ENCODE measurements at places on chromosomes 5 and 9.

DNA sequence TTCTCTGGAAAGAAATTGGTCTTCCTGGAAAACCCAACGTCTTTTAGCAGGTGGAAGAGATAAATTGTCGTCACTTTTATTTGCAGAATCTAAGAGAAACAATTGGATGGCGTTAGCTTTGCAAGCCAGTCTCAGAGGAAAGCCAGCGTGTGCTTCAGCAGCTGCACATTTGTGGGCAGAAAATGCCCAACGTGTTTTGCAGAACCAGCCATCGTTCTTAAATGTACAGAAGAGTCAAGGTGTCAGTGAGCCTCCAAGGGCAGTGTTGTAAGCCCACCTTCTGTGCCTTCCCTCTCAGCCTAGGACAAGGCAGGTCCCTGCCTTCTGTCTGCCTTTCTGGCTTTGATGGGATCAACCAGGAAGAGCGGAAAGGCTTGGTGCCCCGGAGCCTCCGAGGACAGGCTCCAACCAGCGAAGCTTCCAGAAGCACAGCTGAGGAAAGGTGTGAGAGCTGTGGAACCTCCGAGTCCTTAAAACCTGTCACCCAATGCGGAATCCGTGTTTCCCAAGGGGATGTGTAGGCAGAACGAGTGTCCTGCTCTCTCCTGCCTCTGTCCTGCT, 116.0 kb upstream of the IRX2 start:
- DNase-seq, result no peak

DNA sequence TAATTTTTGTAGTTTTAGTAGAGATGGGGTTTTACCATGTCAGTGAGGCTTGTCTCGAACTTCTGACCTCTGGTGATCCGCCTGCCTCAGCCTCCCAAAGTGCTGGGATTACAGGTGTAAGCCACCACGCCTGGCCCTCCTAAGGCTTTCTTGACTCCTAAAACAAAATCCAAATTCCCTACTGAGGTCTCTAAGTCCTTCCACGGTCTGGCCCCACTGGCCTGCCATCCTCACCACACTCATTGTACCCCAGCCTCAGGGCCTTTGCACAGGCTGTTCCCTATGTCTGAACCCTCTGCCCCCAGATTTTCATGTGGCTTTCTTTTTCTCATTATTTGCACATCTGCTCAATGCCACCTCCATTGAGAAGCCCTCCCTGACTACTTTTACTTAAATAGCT, 34.7 kb upstream of the MVB12B start:
- DNase-seq, result no peak

DNA sequence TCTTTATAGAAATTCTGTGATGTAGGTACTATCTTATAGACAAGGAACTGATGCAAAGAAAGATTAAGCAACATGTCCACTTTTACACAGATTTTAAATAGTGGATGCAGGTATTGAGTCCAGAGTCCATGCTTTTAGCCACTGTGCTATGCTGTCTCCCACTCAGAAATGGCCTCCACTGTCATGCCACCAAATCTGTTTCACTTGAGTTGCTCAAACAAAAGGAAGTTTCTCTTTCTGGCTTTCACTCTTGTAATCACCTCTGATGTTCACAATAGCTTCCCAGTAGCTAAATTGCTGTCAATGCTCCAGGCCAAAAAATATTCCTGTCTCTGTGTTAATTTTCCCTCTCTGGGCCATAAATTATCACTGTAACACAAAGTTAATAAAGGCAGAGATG, 77.0 kb upstream of the RASA1 start:
- DNase-seq, result no peak

GRCh38 chr9:95494416-95495371, 22.1 kb downstream of the PTCH1 start:
- peak; percentile 90 for DNase-seq

DNA sequence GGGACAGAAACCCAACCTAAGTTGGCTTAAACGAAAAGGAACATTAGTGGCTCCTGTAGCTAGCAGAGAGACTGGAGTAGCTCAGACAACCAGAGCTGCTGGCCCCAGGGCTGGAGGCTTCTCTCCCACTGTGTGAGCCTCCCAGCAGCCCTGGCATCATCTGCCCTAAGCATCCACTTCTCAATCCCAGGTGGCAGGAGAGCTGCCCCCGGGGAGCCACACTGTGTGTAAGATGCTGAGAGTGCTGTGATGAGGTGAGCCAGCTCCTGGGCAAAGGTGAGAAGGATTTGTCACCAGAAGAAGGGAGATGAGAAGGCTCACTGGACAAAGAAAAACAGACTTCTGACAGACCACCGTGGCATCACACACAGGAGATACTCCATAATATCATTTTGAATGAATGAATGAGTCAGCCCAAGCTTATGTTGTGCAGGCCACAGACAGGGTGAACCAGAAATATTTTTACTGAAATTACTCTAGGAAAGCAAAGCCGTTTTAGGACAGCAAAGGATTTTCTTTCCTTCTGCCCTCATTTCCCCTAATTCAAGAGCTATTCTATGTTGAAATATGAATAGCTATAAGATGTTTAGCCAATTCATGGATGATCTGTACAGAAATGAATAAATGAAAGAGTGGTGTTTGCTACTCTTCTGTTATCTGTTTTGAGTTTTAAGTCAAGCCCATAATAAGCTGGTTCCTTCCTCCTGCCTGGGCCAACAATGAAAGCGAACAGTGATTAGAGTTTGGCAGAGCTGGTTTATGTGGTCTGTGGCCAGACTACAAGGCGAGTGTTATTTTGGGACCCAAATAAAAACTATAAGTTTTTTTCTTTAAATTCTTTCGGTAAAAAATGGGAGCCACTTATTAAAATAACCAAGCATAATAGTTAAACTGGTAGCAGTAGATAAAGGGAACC, 57.4 kb upstream of the ECM2 start:
- no peak for DNase-seq

DNA sequence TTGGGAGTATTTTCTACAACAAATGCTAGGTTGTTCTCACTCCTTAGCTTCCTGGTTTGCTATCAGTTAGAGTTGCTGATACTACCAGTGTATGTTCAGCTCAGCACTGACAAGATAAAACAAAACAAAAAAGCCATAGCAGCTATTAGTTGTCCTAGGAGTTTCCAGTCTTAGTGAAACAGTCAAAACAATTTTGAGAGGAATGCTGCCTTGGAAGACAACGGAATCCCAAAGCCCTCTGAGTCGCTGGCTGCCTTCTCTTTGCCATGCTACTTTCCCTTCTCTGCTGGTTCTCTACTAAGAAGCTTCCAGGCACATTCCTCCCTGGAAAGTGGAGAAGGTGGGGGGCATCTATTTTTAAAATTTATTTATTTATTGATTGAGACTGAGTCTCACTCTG, 5.4 kb upstream of the CREBRF start:
- no peak for DNase-seq

- DNase-seq, result no peak
Observed at GRCh38 chr5:174409070-174409469, 315.3 kb upstream of the MSX2 start.

DNA sequence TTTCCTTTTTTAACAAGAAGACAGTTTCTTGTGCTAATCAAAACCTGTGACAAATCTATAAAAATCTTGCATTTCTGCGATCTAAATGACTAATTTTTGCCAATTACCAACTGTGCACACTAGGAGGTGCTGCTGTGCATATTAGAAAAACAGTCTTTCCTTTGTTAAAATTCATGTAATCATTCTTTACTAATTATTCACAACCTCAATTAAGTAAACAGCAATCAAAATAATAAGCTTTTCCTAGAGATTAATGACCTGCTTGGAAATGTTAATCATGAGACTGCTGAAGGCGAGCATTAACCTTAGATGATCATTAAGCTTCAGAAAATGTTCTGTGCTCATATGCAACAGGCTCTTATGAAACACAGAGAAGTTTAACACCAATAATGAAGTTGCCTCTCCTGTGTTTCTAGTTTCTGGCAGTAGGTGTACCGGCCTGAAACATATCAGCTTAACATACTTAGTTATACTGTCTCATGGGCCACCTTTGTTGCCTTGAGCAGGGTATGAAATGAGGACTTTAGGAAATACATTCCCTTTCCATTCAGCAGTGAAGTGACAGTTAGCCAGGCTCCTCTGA, 17.7 kb downstream of the RFESD start:
- peak; percentile 48 for DNase-seq

DNA sequence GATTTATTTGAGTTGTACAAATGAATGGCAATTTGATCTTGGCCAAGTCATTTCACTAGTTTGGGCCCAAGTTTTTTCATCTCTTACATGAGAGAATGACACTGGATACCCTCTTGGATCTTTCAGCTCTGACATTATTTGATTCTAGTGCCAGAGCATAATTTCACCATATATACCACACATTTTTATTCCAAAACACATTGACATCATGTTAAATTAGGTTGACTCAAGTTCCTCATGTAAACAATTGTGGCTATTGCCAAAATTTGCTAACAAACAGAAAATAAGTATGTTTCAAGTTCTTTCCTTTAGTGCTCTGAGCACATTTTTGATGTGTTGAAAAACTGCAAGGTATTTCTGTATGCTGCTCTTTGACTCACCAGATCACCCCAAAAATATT, 375.8 kb downstream of the ZNF608 start:
- no peak for DNase-seq

GRCh38 chr9:134641173-134641989, at the start of gene COL5A1:
Gene COL5A1 (plus strand): TSS chr9:134641803. CDS start chr9:134642188, 385 bp downstream.
- DNase-seq, result peak; percentile 27

DNA sequence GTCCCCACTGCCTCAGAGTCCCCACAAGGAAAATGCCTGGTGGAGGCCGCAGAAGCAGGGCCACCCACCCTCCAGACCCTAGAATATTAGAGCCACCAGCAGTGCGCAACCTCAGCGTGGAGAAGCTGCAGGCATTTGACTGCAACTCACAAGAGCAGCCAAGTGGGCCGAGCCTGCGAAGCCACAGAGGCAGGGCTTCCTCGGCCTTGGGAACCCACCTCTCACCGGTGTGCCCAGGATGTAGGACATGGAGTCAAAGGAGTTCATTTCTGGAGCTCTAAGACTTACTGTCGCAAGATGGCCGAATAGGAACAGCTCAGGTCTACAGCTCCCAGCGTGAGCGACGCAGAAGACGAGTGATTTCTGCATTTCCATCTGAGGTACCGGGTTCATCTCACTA, 397.9 kb upstream of the PIK3R1 start:
- no peak for DNase-seq

DNA sequence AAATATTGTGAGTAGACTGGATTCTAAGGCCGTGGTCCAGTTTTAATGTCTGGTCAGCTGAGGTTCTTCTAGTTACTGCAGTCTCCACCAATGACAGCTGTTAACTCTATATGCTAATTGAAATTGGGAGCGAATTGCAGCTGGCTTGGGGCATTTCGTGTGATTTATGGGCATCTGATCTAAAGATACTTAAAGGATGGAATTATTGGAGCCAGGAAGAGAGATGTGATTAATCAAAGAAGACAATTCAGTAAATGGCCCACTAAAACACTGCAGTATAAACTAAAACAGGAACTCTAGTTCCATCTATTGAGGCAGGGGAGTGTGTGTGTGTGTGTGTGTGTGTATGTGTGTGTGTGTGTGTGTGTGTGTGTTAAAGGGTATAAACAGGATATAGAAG, 157.5 kb upstream of the IQGAP2 start:
- no peak for DNase-seq

GRCh38 chr5:133377736-133378135, 234.6 kb downstream of the FSTL4 start:
- DNase-seq, result no peak

DNA sequence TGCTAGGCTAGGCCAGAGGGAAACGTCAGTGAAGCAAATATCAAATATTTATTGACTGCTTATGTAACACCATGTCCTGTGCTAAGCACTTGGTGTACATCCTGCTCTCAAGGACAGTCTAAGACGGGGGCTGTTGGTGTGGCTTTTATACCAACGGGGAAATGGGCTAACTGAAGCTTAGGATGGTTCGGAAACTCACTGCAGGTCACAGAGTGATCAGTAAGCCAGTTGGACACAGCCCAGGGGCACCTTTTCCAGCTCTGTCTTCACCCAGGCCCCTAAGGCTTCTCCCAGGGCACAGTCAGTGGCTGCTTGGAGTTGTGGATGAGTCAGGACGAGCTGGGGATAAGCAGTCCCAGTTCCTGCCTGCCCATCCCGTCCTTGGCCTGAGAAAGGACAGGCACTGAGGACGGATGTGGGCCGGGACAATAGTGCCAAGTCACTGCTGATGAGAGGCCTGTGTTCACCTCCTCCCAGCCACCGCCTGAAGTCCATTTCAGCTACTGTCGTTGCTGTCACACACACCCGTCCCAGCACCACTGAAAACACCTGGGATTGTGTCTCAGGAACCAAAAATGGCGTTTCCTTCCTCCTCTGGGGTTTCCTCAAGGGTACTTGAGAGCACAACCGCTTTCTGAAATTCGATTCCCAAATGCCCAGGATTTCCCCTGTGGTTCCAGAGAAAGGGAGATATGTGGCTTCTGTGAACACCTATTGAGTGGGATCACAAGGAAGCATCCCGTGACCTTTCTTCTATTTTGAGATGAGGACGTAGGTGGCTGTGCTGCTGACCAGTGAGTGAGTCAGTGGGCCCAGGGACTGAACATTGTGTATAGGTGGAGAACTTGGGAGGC, 17.5 kb upstream of the SPRY4 start:
- no peak for DNase-seq

- DNase-seq, result no peak
Observed at GRCh38 chr5:150441813-150442698, 7.5 kb downstream of the RPS14 start.
